ENCODE measurements at places on chromosomes 16 and 17. TPM values are rescaled to one million over a fixed set of nuclear protein-coding genes. Genes with fewer than 3 reads are reported as not detected.

- DNase-seq: peak; percentile 67
Observed at GRCh38 chr17:76840884-76841775, 27.1 kb upstream of the MGAT5B start.

DNA sequence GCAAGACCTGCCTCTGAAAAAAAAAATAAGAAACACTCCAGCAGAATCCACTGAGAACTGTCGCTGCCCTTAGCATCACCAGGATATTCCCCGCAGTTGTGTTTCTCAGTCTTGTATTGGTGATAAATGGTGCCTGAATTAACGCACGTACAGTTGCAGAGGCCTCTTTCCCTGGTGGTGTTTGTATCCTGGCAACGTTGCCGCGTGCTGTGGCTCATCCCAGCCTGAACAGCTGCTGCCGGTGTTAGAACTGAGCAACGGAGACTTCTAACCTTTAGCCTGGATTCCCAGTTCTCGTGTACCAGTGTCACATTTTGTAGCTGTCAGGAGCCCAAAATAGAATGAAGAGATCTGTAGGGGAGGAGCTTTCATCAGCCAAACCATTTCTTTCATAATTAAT is 4.8 kb downstream of the MLYCD start:
- DNase-seq: no peak

GRCh38 chr17:37146086-37147064 is 197.6 kb downstream of the AATF start:
- peak; percentile 45 for DNase-seq

GRCh38 chr16:67459861-67460150 is 21.2 kb downstream of the ATP6V0D1 start:
- DNase-seq: no peak

DNA sequence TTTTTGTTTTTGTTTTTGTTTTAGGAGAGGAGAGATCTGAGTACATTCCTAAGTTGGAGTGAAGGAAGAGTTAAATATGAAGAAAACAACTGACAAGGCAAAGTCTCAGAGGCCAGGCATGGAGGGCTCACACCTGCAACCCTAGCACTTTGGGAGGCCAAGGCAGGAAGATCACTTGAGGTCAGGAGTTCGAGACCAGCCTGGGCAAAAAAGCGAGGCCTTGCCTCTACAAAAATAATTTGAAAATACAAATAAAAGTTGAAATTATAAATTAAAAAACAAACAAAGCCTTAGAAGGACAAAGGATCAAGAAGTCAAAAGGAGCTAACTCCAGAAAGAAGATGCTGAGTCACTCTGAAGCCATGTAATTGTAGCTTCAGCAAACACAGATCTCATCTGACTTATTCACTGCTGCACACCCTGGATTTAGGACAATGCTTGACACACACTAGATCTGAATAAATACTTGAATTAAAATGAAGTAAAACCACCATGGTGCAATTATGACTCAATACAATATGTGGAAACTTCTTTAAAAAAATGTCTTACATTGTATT is 9.1 kb downstream of the CEP20 start:
- DNase-seq: no peak

GRCh38 chr16:28863929-28864793 is 518 bp downstream of the SH2B1 start:
- DNase-seq: peak; percentile 60

GRCh38 chr16:67881621-67882161 is 3.0 kb upstream of the NRN1L start:
- DNase-seq: no peak

DNA sequence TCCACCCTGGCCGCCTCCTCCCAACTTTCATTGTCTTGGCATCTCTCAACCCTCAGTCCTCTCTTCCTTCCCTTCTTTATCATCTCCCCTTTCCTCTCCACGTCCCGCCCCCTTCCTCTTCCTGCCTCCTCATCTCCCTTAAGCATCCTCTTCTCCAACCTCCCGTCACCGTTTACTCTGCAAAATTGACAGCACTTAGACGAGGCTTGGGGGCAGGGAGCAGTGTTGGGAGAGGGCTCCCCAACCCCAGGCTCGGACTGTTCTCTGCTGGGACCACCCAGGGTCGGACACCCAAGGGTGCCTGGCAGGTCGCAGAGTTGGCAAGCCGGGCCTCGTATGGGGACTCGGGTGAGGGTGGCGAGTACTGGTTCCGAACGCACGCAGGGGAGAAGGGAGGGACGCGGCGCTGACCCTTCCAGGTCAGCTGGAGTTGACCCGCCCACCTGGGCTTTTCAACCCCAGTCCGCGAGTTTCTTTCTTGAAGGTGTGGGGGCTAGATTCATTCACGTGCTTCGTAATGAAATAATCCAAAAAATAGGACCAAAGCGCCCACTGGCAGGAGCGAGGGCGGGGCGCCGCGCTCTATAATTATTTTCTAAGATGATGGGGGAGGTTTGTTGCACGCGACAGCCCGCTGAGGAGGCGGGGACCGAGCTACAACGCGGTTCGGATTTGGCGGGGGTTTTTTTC is 775 bp upstream of the PAGR1 start:
- DNase-seq: no peak

DNA sequence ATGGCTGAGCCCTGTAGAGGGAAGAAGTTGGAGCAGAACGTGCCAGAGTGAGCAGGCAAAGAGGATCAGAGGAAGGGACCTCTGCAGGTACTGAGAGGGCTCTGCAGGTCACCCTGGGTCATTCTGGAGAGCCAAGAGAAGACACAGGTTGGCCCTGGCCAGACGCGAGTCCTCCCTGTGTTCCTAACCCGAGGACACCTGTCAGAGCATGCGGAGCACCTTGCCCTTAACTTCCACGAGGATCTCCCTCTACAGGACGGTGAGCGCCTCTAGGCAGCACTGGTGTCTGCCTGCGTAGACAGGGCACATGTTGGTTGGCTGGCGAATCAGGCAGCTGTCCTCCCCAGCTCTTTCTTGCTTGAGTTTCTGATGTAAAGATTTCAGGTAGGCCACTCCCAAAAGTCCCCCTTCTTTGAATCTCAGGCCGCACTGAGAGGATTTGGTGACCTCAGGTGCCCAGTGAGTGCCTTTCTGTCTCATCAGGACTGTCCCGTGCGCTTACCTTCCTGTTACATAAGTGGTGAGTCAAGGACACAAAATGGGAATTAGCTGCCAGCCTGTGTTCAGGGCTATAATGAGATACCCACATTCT is 45.3 kb downstream of the MPRIP start:
- DNase-seq: no peak

DNA sequence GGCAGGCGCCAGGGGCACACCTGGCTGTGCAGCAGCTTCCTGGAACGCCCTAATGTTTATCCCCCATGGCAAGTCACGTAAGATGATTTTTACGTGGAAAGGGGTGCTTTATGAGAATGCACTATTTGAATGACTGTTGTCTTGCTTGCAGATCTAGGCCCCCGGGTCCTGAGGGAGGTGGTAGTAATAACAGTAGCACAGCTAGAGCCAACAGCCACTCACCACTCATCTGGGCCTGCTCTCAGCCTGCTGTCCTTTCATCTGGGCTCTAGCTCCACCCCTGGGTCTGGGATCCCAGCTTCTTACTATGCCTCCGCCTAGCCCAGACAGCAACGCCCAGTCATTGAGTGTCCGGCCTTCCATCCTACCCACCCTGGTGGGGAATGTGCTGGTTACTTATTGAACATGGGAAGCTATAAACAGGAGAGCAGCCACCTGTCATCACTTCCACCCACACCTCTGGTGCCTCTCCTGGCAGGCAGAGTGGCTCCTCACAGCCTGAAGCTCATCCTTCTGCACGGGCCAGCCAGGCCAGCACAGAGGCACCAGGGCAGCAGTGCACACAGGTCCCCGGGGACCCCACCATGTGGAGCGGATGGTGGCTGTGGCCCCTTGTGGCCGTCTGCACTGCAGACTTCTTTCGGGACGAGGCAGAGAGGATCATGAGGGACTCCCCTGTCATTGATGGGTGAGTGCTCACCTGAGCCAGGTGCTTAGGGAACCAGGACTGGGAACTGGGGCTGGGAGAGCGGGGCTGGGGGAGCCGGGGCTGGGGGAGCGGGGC is 16.6 kb downstream of the DPEP1 start:
- no peak for DNase-seq

DNA sequence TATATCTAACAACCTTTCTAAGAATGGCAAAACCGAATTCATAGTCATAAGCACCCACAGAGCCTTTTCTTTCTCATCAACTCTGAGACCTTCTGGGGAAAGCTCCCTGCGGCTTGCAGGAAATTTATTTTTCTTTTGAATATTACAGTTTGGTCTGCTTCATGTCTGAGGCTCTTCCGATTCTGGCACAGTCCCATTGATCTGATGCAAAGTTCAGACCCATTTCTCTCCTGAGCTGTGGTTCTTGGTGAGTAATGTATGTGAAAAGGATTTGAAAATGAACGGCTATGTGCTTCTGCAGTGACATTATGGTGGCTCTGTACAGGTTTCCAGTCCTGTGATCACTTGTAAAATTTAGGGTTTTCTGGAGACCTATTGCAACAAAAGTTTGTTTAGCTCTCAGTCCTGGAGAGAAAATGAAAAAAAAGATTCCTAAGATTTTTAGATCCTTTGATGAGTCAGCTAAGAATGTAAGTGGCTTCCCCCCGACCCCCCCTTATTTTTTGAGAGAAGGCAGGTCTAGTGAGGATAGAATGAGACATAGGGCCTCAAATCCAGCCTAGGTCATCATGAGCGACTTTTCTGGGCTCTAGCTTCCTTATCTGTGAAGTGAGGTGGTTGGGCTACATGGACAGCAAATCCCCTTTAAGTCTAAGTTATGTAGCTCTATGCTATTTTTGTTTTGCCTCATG is 4.6 kb downstream of the GAN start:
- DNase-seq: no peak

- DNase-seq: peak; percentile 70
Observed at GRCh38 chr16:19886073-19886941, 1.7 kb upstream of the GPRC5B start.

DNA sequence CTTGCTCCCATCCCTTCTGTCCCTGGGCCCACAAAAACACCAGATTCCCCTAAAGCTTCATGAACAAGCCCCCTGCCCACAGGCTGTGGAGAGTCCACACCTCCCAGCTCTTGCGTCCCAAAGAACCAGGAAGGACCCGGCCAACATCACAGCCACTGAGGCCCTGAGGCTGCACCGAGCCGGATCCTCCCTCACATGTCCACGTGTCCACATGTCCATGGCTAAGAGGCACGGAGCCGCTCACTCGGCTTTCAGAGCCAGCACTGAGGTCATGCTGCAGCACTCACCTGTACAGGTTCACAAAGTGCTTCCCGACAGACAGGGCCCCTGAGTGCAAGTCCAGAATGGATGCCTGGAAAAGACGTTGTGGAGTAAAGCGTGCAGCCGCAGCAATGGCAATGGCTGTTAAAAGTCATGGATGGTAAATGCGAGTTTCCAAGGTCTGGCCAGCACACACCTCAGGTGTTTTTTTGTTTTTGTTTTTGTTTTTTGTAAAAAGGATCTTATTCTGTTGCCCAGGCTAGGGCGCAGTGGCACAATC is 11.9 kb upstream of the HEXD start:
- DNase-seq: no peak

GRCh38 chr17:47057830-47058229 is 78.8 kb upstream of the RPRML start:
- peak; percentile 41 for DNase-seq

GRCh38 chr17:3799181-3799945 is 1.6 kb downstream of the ITGAE start:
- no peak for DNase-seq

DNA sequence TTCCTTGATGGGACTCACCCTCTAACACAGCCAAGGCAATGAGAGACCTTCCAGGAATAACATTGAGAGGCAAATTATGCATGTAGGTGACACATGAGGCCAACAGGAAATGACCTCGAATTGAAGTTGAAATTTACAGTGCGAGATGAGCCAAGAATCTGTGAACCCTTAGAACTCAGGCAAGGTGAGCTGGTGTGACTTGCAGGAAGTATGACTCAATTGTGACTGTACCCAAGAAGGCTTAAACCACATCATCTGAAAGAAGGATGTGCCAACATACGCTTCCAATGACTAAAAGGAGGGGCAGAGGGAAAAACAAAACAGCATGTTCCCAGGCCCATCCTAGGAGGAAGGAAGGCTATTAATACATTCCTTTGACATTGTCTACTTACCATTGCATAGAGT is 44.8 kb downstream of the PITPNC1 start:
- no peak for DNase-seq

DNA sequence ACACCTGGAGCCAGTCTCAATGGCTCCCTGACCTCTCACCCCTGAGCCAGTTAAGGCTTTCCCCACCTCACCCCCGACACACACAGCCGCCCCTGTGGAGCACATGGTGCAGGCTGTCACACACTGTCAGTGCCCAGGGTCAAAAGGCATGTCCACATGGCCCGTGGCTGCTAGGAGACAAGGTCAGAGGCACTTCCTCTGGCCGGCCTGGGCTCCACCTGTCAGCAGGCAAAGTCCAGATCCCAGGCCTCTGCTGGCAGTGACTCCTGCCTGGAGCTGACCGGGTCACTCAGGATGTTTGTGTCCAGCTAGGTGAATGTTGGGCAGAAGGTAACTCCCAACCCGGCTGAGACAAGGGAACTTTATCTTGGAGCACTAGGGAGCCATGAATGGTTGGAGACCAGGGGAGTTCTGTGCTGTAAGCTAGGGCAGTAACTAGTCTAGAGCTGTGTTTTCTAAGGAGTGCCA is 6.0 kb downstream of the SREBF1 start:
- no peak for DNase-seq

- DNase-seq: peak; percentile 60
Observed at GRCh38 chr17:18261146-18261515, 669 bp downstream of the MIEF2 start.

- DNase-seq: peak; percentile 87
Observed at GRCh38 chr17:45316434-45317110, at the start of gene MAP3K14. MAP3K14 (minus strand) TSS chr17:45317020; CDS start chr17:45290745, 26,275 bp downstream.

DNA sequence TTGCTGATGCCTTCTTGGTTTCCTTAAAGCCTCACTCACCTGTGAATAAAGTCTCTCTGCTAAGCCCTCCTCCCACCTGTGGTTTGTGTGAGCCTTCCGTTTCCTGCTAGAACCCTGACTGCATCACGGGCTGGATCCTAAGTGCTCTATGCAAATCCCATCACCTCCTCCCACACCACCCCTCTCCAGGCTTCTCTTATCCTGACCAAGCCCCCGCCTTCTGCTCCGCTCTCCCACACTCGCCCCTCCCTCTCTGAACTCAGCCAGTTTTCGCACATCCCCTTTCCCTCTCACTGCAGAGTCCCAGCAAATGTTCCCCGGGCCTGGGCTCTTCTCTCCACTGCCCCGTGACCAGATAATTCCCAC is 51.8 kb downstream of the PIMREG start:
- no peak for DNase-seq

DNA sequence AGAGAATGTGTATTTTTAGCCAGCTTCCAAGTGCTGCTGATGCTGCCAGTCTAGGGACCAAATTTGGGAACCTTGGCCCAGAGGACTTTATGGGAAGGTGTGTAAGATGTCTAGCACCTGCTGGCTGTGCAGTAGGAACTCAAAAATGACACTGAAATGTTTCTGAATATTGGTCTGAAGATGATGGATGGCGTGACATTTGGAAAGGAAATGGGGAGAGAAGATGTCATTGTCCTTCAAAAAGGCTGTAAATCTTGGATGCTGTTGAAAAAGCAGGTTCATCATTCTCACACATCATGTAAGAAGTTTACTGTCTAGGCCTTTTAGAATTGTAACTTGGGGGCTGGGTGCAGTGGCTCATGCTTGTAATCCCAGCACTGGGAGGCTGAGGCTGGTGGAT is 6.7 kb downstream of the EPN2 start:
- no peak for DNase-seq

- DNase-seq: no peak
Observed at GRCh38 chr16:71631776-71632175, 5.8 kb downstream of the MARVELD3 start.

SSTR5 gene
- not detected for polyA plus RNA-seq

TRIM72 gene
- polyA plus RNA-seq: not detected

IL21R gene
- polyA plus RNA-seq: 0.13 TPM

TBC1D28 gene
- polyA plus RNA-seq: not detected

RASD1 gene
- 0.43 TPM for polyA plus RNA-seq

TLCD2 gene
- polyA plus RNA-seq: 1.3 TPM
